ENCODE measurements at places on chromosomes 4 and X. TPM values are rescaled to one million over a fixed set of nuclear protein-coding genes. Genes with fewer than 3 reads are reported as not detected.

DNA sequence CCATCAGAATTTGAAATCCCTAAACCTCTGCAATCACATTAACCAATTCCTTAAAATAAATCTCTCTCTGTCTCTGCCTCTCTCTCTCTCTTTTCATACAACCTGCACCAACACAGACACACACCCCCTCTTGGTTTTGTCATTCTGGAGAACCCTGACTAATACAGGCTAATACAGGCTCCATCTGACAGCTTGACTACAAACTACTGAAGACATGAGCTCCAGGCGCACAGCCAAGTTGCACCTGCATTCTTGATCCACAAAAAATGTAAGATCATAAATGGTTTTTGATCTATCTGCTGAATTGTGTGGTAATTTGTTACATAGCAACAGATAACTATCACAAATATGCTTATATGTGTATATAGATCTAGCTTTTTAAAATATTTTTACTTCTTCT lies 2414.2 kb downstream of the PCDH7 start:
- DNase-seq = no peak

GRCh38 chr4:183183906-183184535 lies 85.0 kb downstream of the WWC2 start:
- DNase-seq = no peak

- no peak for DNase-seq
Observed at GRCh38 chr4:52889354-52889753, 27.2 kb downstream of the RASL11B start.

DNA sequence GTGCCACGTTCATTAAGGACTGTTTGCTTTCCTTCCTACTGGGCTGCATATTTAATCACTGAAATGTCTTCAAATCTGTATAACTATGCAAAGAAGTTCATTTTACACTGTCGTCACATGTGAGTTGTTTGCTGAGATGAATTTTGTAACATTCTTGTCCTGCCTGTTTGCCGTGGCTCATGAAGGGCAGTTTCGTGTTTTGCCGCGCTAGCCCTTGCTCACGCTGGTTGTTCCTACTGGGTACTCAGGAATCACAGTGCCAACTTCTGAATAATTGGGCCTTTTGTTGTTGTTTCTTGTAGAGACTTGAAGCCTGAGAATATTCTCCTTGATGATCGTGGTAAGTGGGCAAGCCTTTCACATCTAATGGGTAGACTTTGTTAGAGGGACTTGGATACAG lies 52.2 kb downstream of the HTT-AS start:
- DNase-seq = no peak

- DNase-seq = peak; percentile 96
Observed at GRCh38 chr4:8394061-8394519, 46.4 kb downstream of the ACOX3 start.

DNA sequence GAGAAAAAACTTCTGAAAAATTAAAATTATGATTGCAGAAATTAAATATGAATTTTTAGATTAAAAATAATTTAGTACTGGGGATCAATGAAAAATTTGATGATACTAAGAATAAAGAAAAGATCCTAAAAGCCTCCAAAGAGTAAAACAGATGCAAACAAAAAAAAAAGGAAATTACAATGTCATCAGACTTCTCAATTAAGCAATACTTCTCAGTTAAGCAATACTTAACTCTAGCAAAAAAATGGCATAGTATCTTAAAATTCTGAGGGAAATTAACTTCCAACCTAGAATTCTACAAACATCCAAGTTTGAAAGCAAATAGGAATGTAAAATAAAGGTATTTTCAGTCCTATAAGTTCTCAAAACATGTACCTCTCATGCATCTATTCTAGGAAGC lies 141.2 kb upstream of the INTU start:
- no peak for DNase-seq

- no peak for DNase-seq
Observed at GRCh38 chr4:61923179-61923578, 723.1 kb downstream of the ADGRL3 start.

LRP2BP gene
- 2.9 TPM for total RNA-seq

RBMXL3 gene
- total RNA-seq = not detected

GRCh38 chrX:13194291-13195103 lies 125.4 kb downstream of the ATXN3L start:
- DNase-seq = no peak

DNA sequence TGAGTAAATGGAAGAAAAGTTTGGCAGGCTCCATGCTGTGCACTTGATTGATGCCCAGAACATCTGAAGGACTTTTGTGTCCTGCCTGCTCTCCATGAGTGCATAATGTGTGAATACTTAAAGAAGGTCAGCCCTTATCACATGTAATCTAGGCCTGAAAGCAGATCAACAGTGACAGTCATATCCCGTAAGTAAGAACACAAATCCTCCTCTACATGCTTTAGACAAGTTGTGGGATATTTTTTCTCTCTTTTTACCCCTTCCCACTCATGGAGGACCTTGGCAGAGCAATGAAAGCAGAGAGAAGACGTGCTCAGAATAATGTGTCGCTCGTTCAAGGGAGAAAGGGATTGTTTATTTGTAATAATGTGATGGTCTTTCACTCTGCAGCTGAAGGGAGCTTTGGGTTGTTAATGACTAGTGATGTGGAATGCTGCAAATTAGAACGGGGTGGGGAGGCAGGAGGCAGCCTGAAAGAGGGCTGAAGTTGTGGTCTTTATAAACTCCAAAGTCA lies 286.6 kb downstream of the BMPR1B start:
- DNase-seq = no peak

DAPP1 gene
- total RNA-seq = 0.86 TPM

FGF16 gene
- total RNA-seq = not detected

C4orf17 gene
- total RNA-seq = not detected

SPANXN4 gene
- not detected for total RNA-seq

FAM13A gene
- total RNA-seq = 8.8 TPM

ZNF81 gene
- 6.2 TPM for total RNA-seq

PLAC8 gene
- total RNA-seq = 3.2 TPM

GRCh38 chr4:41541687-41542094 lies 3.7 kb downstream of the LIMCH1 start:
- peak; percentile 43 for DNase-seq

DNA sequence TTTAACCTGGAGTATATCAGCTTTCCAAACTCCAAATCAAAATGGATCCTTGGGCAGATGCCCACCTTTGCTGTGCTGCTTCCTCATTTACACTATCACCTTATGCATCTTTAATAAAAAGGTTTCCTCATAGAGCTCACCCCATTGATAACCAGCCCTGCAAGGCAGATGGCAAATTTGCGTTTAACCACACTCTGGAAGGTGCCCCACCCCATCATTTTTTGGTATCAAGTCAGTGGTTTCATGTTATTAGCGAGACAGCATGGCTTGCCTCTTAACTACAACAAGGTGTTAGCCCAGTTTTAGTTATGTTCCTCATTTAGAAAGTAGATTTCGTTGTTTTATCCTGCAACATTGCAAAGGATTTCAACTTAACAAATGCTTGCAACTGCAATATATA lies 214.0 kb upstream of the WDFY3 start:
- DNase-seq = no peak

- DNase-seq = no peak
Observed at GRCh38 chr4:144906181-144906925, 191.6 kb downstream of the ANAPC10 start.

ENOPH1 gene
- 16.5 TPM for total RNA-seq

IL1RAPL2 gene
- total RNA-seq = 0.31 TPM

DNA sequence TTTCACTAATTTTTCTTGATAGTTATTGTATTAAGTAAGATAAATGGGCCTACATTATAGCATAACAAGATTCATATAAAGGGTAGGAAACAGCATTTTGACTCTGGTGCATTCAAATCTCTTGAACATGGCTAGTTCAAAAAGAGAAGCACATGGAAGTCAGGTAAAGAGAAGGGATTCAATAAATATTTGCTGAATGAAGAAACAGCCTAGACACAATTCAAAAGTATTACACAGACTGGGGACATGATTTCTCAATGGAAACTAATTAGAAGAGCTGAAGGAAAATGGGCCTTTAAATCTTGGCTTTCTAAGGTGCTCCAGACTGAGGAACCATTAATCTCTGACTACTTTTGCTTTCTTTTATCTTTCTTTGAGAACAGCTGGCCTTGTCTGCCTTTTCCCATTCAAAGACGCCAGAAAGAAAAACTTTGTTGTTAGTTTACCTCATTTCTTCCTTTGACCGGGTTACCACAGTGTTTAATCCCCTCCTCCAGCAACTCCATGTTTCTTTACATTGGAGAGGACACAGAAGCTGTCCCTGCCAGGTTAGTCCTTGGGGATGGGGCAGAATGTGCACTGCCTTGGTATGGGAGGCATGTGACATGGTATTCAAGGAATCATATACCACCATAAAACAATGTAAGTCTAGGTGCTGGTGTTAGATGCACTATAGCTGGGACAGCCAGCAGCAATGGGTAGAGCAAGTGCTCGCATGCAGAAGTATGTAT lies 264.2 kb downstream of the CAMK2D start:
- DNase-seq = no peak

GABRB1 gene
- 4.6 TPM for total RNA-seq

DNA sequence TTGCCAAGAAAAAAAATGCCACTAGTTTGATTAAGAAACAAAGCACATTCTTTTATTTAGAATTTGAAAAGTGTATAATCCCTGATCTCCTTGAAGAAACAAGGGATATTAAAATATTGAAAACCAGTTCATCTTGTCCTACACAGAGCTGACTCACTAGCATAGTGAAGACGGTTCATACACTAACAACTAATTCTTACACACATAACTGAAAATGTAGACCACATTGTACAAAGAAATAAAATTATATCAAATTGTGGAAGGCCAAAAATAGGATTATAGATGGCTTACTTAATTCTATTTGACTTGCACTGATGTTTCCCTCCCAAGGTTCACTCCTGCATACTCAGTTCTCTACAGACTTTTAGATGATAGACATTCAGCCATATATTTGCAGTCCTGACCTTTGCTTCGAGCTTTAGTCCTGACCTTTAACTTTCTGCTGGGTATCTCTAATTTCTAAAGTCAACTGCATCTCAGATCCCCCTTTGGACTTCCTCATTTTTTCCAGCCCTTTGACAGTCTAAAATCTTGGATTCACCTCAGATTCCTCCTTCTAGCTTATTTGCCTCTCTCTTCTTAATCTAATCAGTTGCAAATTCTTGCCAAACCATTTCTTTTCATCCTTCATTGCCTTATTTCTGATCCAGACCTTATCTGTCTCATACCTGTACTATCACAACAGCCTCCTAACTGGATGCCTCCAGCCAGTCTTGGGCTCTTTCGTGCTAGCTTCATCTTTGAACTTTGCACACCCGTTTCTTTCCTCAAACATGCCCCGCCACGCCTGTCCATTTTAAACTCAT lies 4.5 kb upstream of the WWC2 start:
- DNase-seq = no peak

DNA sequence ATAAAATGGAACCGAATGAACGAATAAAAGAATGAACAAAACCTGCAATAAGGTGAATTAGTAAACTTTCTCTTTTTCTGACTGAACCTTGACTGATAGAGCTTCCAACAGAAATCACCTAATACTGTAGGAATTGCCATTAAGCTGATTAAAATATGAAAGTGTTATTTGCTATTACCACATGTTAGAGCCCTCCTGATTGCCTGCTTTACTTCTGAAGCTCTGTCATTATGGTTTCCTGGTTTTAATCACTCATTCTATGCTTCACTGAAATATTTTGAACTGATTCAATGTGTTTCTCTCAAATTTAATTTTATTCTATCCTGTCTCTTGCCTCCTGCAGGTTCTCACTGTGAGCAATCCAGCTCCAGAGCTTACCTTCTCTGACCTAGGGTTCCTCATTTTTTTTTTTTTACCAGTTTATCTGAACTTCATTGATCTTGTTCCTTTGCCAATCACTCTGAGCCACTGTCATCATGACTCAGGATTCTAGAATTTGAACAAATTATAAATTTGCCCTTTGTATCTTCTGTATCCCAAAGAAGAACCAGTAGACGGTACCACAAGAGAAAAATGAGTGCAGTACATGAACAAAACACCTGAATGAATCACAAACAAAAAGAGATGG lies 48.1 kb upstream of the UGT2B15 start:
- no peak for DNase-seq

VSIG4 gene
- total RNA-seq = 38.4 TPM

TASL gene
- 0.62 TPM for total RNA-seq

DNA sequence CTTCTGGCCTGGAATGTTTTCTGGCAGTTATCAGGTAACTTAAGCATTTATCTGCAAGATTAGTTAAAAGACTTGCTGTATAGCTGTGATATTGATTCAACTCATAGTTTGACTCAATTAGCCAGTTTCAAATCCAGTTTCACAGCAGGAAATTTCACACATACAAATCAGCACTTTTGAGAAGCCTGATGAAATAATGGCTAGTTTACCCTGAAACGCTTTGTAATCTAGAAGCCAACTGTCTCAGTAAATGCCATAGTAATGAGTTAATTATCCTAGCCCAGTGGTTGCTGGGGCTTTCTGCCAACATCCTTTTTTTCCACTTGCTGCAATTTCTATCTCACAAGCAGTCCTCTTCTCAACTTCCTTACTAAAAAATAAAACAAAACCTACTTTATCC lies 53.1 kb downstream of the ARHGEF38 start:
- no peak for DNase-seq

- no peak for DNase-seq
Observed at GRCh38 chr4:146193628-146194027, 18.1 kb downstream of the LSM6 start.

WAS gene
- 3.0 TPM for total RNA-seq

EVC gene
- 13.8 TPM for total RNA-seq

DNA sequence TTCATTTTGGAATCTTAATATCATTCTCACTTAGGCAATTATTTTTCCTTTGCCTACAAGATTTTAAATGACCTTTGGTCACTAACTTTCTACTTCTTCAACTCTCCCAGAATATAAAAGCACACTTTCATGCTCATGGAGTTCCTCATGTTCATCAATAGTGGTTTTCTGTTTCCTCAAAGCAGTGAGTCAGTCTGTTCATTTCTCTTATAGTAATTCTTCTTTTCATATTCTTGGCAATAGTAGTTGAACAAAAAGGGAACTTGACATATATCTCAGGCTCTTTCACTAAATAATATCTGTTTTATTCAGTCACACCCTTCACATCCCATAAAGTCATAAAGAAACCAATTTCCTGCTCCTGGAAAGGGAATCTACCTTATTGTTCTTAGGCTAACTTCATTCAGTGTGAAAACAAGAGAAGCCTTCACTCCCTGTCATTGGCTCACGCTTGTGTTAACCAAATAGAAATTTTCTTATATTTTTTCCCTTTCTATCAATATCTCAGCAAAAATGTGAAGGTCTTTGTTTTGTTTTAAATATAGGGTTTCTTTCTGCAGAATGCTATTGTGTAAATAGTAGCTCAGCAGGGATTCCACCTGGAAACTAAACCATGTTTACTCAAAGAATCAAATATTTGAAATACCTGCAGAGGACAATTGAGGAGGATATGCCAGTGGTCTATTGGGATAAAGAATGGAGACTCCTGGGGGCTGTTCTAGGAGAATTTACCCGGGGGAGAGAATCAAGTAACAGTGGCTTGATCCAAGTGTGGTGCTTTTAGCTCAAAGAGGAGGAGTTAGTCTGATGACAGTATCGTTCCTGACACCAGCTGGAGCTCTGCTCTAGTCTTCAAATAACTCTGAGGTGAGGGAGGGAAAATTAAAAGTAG lies 13.4 kb upstream of the TNIP3 start:
- DNase-seq = no peak

All from right cardiac atrium (tissue), 5 donors.